NCI-H1092 treated with DMSO at 0.1 percent for 48 hours (cell line): ENCODE measurements at places on chromosomes 7 and 10.

GRCh38 chr7:148898845-148899484, 14.9 kb upstream of the EZH2 start:
- no peak for DNase-seq

GRCh38 chr10:90945491-90946070, 24.7 kb upstream of the ANKRD1 start:
- DNase-seq = no peak

DNA sequence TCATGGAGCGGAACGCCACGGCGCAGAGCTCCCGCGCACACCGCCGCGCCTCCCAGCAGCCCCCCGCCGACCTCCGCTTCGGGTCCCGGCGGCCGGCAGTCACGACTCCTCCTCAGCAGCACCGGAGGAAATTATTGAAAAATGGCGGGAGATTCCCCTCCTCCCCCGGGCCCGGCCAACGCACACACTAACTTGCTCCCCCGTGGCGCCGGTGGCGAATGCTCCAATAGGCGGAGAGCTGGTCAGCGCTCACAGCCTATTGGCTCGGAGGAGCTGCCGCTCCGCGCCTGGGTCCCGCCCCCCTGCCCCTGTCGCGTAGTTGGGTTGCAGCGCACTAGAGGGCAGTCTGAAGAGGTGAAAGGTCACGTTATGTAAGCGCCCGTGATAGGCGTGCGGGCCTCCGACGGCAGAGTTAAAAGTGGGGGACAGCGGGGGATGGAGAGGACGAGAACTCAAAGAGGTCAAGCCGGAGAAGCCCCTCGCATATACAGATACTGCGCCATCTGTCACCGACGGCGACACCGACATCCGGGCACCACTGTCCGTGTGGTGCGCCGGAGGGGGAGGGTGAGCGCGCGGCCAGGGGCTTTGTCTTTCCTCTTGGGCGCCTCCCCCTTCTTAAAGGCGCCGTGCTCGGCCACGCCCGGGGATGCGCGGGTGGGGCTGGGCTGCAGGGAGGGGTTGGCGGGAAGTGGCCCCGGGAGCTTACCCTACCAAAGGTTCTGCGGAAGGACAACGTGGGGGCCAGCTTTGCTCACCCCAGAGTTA, at the start of gene BAZ1B:
Gene BAZ1B (minus strand): TSS at position 189 of the 768 bp plus-strand sequence. CDS start 360 bp downstream, outside the sequence.
- peak; percentile 99 for DNase-seq

- no peak for DNase-seq
Observed at GRCh38 chr7:22853674-22854157, 31.1 kb upstream of the TOMM7 start.

DNA sequence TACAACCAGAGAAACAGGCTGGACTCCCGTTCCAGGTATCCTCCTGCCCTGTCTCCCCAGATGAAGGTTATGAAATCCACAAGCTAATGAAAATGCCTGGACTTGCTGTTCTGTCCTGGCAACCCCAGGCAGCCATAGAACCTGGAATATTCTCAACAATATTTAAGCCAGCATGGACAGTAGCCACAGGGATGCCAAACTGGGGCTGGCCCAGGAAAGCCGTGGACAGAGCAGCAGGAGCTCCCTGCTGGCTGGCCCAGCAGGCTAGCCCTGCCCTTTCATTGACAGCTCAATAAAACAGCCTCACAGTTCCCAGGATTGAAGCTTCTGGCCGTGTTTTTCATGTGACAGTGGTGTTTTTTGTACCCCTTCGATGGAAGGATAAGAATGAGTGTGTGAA, 230.6 kb downstream of the BMPER start:
- no peak for DNase-seq

DNA sequence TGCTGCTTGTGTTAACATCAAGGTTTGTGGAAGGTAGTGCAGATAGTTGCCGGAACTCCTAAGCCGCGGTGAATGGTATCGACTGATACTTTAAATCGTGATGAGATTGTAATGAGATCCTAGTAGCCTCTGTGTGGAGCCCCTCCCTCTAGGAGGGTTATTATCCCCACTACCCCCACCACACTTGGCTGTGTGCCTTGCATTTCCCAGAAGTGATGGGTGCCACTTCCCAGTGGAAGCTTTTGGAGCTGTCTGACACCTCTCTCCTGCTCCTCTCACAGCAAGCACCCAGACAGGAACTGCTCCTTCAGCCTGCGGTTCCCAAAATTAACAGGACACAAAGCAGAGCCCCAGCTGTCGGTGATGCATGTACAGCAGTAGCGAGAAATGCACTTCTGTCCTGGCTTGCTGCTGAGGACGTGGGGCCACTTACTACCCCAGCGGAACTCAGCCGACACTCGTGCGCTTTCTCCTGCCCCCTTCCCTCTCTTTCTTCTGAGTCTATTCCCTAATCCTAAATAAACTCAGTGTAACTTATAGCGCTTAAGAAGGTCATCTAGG, 52.5 kb downstream of the PRKAG2 start:
- DNase-seq = peak; percentile 32

DNA sequence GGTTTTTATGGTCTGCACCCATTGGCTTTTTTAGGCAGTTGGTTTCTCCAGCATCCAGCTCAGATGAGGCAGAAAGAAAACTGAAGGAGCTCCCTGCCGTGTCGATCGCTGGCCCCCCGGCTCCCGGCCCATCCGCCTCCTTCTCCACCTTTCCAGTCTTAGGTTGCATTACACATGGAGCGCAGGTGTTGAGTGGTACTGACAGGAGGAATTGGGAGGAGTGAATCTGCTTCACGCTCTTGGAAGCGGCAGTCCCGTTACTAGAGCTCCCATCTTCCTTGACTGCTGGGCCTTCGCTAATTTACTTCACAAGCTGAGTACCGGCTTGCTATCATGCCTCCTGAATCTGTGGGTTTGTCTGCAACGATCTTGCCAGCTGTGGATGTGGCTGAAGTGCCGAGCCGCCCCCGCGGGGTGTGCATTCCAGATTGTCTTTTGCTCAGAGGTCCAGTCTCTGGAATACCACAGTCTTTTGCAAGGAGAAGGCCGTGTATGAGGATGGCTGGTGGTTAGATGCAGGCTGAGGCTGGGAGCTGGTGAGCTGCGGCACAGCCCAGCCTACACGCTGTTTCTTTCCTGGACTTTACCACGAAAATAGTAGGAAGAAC, 17.1 kb downstream of the IQCE start:
- no peak for DNase-seq

- no peak for DNase-seq
Observed at GRCh38 chr7:150586785-150587152, 19.6 kb downstream of the GIMAP4 start.

DNA sequence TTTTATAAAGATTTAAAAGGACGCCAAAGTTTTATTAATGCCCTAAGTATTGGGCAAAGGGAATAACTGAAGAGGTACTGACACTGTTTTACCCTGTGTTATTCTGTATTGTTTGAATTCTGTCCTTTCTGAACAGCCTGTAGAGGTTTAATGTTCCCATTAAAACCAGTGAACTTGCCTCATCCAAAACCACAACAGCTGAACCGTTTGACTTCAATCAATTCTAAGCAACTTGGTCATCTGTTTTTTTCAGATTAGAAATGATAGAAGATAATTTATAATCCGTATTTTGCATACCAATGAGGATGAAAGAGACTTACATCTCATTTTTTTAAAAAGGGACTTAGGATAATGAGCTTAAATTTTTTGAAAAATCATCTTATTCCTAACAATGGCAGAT, 40.4 kb downstream of the HACD1 start:
- no peak for DNase-seq
